Thyroid gland (tissue), 4 donors: ENCODE measurements at places on chromosomes 2 and 18.

GRCh38 chr2:9178904-9179571 is 27.6 kb upstream of the ASAP2 start:
- H3K36me3 ChIP-seq: no peaks in the 10 kb centered on the region
- H3K27ac ChIP-seq: peak overlapping the region; percentile 91
- H3K4me3 ChIP-seq: no peak overlapping the region
- peak; percentile 81 for DNase-seq
- H3K4me1 ChIP-seq: peaks cover 47% of the 10 kb centered on the region
- no peaks in the 10 kb centered on the region for H3K27me3 ChIP-seq

DNA sequence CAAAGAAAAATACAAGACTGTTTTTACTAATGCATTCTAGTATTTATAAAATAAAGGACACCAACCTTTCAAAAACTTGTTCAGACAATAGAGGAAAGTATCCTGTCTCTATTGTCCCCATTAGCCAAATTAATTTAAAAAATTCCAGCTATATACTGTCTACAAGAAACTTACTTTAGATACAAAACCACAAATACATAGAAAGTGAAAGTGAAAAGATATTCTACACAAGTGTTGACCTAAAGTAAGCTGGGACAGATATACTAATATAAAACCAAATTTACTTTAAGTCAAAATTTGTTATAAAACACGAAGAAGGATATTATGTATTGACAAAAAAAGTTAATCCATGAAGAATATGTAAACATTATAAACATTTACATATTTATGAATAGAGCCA is 893.3 kb upstream of the TMEFF2 start:
- H3K36me3 ChIP-seq: no peaks in the 10 kb centered on the region
- no peak overlapping the region for H3K4me3 ChIP-seq
- H3K4me1 ChIP-seq: no peaks in the 10 kb centered on the region
- H3K27ac ChIP-seq: no peak overlapping the region
- no peaks in the 10 kb centered on the region for H3K27me3 ChIP-seq
- DNase-seq: no peak

DNA sequence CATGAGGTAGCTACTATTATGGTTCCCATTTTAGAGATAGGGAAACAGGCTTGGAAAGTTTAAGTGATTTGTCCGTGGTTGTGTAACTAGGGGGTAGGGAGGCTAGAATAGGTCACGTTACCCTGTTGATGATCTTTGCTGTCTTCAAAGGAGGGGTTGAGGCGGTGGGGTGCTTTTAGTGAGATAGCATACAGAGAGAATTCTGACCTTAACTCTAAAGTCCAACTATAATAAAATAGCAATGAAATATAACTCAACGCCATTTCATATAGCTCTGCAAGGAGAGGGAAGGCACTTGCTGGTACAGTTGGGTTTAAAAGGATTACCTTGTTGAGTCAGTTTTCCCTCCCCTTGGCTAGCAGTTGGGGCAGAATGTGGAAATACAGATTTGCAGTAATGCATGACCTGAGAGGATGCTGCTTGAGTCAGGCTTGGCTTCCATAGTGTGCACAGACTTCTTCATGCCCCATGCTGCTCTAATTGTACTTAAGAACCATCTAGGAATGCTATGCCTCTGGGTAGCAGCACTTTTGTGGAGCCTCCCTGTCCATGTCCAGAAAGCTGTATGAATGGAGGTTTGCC is 143.9 kb downstream of the LTBP1 start:
- H3K36me3 ChIP-seq: no peaks in the 10 kb centered on the region
- H3K4me1 ChIP-seq: no peaks in the 10 kb centered on the region
- H3K27ac ChIP-seq: no peak overlapping the region
- DNase-seq: no peak
- no peak overlapping the region for H3K4me3 ChIP-seq
- H3K27me3 ChIP-seq: no peaks in the 10 kb centered on the region

GRCh38 chr2:37895140-37895539 is 29.9 kb upstream of the RMDN2 start:
- no peaks in the 10 kb centered on the region for H3K27me3 ChIP-seq
- no peaks in the 10 kb centered on the region for H3K36me3 ChIP-seq
- H3K4me3 ChIP-seq: no peak overlapping the region
- H3K27ac ChIP-seq: no peak overlapping the region

GRCh38 chr2:158890296-158890905 is 78.0 kb upstream of the TANC1 start:
- no peaks in the 10 kb centered on the region for H3K4me1 ChIP-seq
- no peak overlapping the region for H3K27ac ChIP-seq
- H3K36me3 ChIP-seq: no peaks in the 10 kb centered on the region
- DNase-seq: no peak
